ENCODE measurements at places on chromosomes 7 and 10. TPM values are rescaled to one million over a fixed set of nuclear protein-coding genes. Genes with fewer than 3 reads are reported as not detected.
A peak's percentile ranks its signal among the peaks of the same experiment; 100 is the strongest.

DNA sequence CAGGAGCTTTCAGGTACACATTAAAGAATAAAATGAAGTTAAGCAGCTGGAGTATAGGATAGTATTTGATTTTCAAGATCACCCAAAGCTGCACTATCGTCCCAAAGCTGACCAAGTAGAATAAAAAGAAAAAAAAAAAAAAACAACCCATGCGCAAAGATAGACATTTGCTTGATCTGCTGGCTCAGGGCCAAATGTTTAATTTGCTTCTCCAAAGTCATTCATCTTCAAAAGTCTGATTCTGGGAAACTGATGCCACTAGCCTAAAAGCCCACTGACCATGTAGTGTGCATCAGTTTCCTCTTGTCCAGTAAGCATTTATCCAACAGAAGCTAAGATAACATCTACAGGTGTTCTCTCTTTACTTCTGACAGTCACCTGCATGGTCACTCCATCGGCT is 14.5 kb downstream of the MEST start:
- no peaks in the 10 kb centered on the region for H3K27me3 ChIP-seq
- H3K36me3 ChIP-seq: peaks cover 19% of the 10 kb centered on the region
- no peak overlapping the region for H3K27ac ChIP-seq
- no peak for DNase-seq
- no peak overlapping the region for H3K4me3 ChIP-seq

DNA sequence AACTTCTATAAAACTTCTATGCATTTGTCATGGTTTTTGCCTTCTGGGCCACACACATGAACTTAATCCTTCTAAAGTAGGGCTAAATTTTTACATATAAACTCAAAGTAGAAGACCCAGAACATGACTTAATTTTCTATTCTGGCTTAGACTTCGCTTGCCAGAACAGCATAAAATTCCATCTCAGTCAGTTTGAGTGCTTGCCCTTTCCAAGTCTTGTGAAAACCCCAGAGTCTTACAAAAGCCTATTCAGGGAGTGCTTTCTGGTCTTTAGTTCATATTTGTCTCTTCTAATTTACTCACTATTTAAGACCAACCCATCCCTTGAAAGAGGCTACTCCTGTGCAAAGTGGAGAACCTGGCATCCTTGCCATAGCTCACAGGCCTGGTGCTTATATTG is 201.6 kb upstream of the MEOX2 start:
- H3K36me3 ChIP-seq: no peaks in the 10 kb centered on the region
- no peak overlapping the region for H3K4me3 ChIP-seq
- H3K27ac ChIP-seq: no peak overlapping the region
- DNase-seq: no peak
- no peaks in the 10 kb centered on the region for H3K27me3 ChIP-seq

GRCh38 chr7:124155432-124156022 is 122.7 kb upstream of the TMEM229A start:
- H3K36me3 ChIP-seq: no peaks in the 10 kb centered on the region
- no peaks in the 10 kb centered on the region for H3K27me3 ChIP-seq
- H3K4me3 ChIP-seq: no peak overlapping the region
- H3K27ac ChIP-seq: no peak overlapping the region
- no peak for DNase-seq

- H3K4me3 ChIP-seq: no peak overlapping the region
- H3K4me1 ChIP-seq: no peaks in the 10 kb centered on the region
- H3K27me3 ChIP-seq: no peaks in the 10 kb centered on the region
- no peak for DNase-seq
These were observed 318.0 kb downstream of the GPAM start for GRCh38 chr10:111865550-111865949.

Gene UBE3C
- 88.1 TPM for total RNA-seq

DNA sequence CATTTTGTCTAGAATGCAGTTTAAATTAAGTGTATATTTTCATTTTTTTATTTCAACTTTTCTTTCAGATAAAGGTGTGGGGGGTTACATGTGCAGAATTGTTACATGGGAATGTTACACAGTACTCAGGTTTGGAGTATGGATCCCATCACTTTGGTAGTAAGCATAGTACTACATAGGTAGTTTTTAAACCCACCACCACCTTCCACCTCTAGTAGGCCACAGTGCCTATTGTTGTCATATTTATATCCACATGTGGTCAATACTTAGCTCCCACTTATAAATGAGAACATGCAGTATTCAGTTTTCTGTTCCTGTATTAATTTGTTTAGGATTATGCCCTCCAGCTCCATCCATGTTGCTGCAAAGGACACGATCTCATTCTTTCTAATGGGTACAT is 200.6 kb downstream of the CCDC7 start:
- peaks cover 5% of the 10 kb centered on the region for H3K36me3 ChIP-seq
- no peaks in the 10 kb centered on the region for H3K27me3 ChIP-seq
- no peaks in the 10 kb centered on the region for H3K4me1 ChIP-seq
- H3K27ac ChIP-seq: no peak overlapping the region
- DNase-seq: no peak
- H3K4me3 ChIP-seq: no peak overlapping the region

DNA sequence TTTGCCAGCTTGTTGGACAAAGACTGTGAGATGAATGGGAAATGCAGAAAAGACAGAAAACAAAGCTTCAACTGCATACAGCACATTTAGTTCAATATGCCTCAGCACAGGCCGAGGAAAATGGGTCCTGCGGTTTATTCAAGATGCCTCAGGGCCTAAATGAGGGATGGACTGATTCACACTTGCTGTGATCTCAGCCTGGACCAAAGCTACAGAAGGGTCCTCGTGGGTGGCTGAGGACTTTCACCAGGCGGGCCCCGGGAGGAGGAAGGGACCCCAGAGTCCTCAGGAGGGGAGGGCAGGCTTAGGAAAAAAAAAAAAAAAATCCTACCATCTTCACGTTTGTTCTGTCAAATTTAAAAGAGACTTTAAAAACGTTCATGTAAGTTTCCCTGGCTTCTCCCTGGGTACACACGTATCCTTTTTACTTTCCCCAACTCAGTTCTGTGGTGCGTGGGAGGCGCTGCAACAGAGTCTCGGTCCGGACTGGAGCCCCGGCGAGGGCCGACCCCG is 624 bp upstream of the ZNF783 start:
- peak overlapping the region; percentile 96 for H3K27ac ChIP-seq
- peaks cover 29% of the 10 kb centered on the region for H3K4me1 ChIP-seq
- H3K36me3 ChIP-seq: peaks cover 14% of the 10 kb centered on the region
- H3K27me3 ChIP-seq: no peaks in the 10 kb centered on the region
- DNase-seq: no peak

Gene SNCG
- total RNA-seq: 26.3 TPM

GRCh38 chr7:74236284-74236683 is 17.9 kb downstream of the RFC2 start:
- H3K4me1 ChIP-seq: no peaks in the 10 kb centered on the region
- no peaks in the 10 kb centered on the region for H3K27me3 ChIP-seq
- H3K36me3 ChIP-seq: peaks cover 99% of the 10 kb centered on the region
- no peak for DNase-seq
- no peak overlapping the region for H3K27ac ChIP-seq

Gene ERVW-1
- total RNA-seq: not detected

DNA sequence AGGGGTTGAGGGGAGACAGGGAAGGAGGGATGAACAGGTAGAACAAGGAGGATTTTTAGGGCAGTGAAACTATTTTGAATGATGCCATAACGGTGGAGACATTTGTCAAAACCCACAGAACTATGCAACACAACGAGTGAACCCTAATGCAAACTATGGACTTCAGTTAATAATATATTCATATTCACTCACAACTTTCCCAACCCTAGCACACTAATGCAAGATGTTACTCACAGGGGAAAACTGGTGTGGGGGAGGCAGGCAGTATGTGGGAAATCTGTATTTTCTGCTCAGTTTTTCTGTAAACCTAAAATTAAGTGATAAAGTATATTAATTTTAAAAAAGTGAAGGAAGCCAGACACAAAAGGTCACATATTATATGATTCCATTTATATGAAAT is 17.3 kb downstream of the GNA12 start:
- H3K4me3 ChIP-seq: no peak overlapping the region
- H3K36me3 ChIP-seq: no peaks in the 10 kb centered on the region
- H3K27ac ChIP-seq: no peak overlapping the region
- H3K4me1 ChIP-seq: peaks cover 6% of the 10 kb centered on the region

Gene PTPRN2
- total RNA-seq: 1.1 TPM

Gene PNLIPRP3
- 47.5 TPM for total RNA-seq

GRCh38 chr10:52541006-52541473 is 227.0 kb downstream of the DKK1 start:
- H3K4me3 ChIP-seq: no peak overlapping the region
- H3K36me3 ChIP-seq: no peaks in the 10 kb centered on the region
- H3K27me3 ChIP-seq: no peaks in the 10 kb centered on the region
- no peaks in the 10 kb centered on the region for H3K4me1 ChIP-seq
- peak overlapping the region; percentile 20 for H3K27ac ChIP-seq

Gene ADAM8
- total RNA-seq: 3.7 TPM

GRCh38 chr10:113626809-113627355 is 37.0 kb downstream of the NRAP start:
- no peak for DNase-seq
- no peak overlapping the region for H3K4me3 ChIP-seq
- no peaks in the 10 kb centered on the region for H3K36me3 ChIP-seq
- H3K27ac ChIP-seq: no peak overlapping the region
- peaks cover 4% of the 10 kb centered on the region for H3K27me3 ChIP-seq

Gene MDH2
- total RNA-seq: 127 TPM

GRCh38 chr10:7111561-7111960 is 299.3 kb downstream of the SFMBT2 start:
- H3K27me3 ChIP-seq: peaks cover 6% of the 10 kb centered on the region
- no peak overlapping the region for H3K4me3 ChIP-seq
- DNase-seq: no peak
- no peak overlapping the region for H3K27ac ChIP-seq
- H3K36me3 ChIP-seq: no peaks in the 10 kb centered on the region

Gene CLDN12
- total RNA-seq: 9.8 TPM

GRCh38 chr7:157844611-157845010 is 507.8 kb downstream of the DNAJB6 start:
- no peak overlapping the region for H3K4me3 ChIP-seq
- H3K27me3 ChIP-seq: no peaks in the 10 kb centered on the region
- H3K4me1 ChIP-seq: no peaks in the 10 kb centered on the region
- no peaks in the 10 kb centered on the region for H3K36me3 ChIP-seq
- no peak for DNase-seq
- no peak overlapping the region for H3K27ac ChIP-seq

DNA sequence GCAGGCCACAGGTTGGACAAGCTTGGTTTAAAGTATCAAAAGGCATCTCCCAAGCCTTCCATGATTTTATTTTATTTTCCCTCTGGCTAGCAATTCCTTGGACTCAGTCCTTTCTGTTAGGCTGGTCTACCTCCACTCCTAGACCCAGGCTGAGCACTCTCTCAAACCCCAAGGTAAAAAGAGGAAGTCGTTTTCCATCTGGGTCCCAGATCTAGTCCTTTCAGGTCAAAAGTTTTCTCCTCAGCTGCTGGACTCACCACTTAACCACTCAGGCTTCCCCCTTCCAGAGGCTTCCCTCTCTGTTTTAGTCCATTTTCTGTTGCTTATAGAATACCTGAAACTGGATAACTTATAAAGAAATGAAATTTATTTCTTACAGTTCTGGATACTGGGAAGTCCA is 252.3 kb upstream of the MKLN1 start:
- H3K27me3 ChIP-seq: no peaks in the 10 kb centered on the region
- no peak overlapping the region for H3K27ac ChIP-seq
- peaks cover 14% of the 10 kb centered on the region for H3K36me3 ChIP-seq
- DNase-seq: no peak

Gene SLC16A12
- 0.65 TPM for total RNA-seq

DNA sequence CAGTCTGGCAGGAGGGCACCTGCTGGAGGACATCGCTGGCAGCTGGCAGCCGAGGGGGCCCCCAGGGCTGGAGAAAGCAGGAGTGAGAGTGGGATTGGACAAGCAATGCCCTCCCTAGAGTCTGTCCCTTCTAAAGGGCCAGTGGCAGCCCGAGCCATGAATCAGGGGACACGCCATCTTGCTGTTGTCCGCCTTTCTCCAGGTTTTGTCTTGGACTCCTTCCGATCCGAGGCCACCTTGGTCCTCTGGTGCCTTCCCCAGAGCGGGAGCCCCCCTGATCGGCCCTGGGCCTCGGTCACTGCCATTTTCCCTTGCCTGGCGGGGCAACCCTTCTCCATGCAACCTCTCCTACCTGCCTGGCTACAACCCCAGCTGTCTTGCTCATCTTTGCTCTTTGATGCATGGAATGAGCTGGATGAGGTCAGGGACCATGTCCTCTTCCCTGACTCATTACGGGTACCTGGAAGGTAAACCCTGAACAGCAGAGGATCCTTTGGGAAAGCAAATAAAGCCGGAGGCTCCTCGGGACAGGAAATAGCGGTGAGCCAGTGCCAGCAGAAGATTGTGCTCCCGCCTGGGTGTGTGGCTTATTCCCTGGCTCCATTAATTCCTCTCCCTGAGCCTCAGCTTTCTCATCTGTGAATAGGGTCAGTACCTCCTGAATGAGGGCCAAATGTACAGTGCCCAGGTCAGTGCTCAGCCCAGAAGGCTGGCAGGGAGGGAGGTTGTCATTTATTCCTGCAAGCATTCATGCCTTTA is 112.0 kb downstream of the GRK5 start:
- no peak for DNase-seq
- no peaks in the 10 kb centered on the region for H3K27me3 ChIP-seq
- H3K27ac ChIP-seq: no peak overlapping the region
- H3K4me3 ChIP-seq: no peak overlapping the region
- H3K36me3 ChIP-seq: no peaks in the 10 kb centered on the region

Gene CLCN1
- not detected for total RNA-seq

DNA sequence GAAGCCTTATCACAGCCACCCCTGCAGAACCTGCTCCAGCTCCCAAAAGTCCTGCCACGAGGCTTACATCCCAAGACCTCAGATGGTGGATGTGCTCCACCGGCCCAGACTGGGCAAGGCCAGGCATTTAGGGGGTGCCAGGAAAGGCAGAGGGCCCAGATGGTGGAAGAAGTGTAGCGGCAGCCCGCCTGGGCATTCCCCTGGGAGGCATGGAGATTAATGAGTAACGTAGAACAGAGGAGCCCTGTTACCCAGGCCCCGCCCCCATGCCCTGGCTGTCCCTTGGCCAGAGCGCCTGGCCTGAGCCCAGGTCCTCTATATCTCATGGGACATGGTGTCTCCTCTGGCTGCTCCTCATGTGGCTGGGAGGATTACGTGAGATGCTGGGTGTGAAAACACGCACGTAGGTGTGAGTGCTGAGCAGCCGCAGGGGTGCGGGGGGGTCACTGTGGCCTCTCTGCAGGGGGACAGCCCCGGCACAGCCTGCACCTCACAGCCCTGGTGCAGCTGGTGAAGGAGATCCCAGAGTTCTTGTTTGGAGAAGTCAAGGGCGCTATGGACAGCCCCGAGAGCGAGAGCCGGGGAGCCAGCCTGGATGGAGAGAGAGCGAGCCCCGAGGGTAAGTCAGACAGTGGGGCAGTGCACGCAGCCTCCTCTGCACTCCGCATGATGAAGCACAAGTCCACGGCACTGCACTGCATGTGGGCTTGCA is 52.9 kb downstream of the ZNF467 start:
- DNase-seq: no peak
- no peak overlapping the region for H3K4me3 ChIP-seq
- H3K4me1 ChIP-seq: peaks cover 14% of the 10 kb centered on the region

- peaks cover 9% of the 10 kb centered on the region for H3K27me3 ChIP-seq
- H3K4me1 ChIP-seq: peaks cover 20% of the 10 kb centered on the region
- H3K36me3 ChIP-seq: no peaks in the 10 kb centered on the region
- H3K4me3 ChIP-seq: peak overlapping the region; percentile 57
These were observed 84.2 kb upstream of the MKI67 start for GRCh38 chr10:128210215-128211063.

Gene FKBP6
- total RNA-seq: not detected

- no peak for DNase-seq
- H3K27me3 ChIP-seq: no peaks in the 10 kb centered on the region
- no peaks in the 10 kb centered on the region for H3K4me1 ChIP-seq
- H3K36me3 ChIP-seq: no peaks in the 10 kb centered on the region
- no peak overlapping the region for H3K4me3 ChIP-seq
- no peak overlapping the region for H3K27ac ChIP-seq
These were observed 453.8 kb upstream of the ANKRD30A start for GRCh38 chr10:36671607-36672006.

Gene SRRM3
- 8.4 TPM for total RNA-seq

Gene PVRIG
- not detected for total RNA-seq

Measured in suprapubic skin (tissue), 4 donors.